RCC 7860 (cell line): ENCODE measurements at places on chromosomes 1 and 21.

- no peak for DNase-seq
These were observed 164.1 kb downstream of the USP25 start for GRCh38 chr21:15893902-15894301.

- DNase-seq = peak; percentile 48
These were observed 11.1 kb upstream of the C1orf174 start for GRCh38 chr1:3910857-3911845.

- DNase-seq = no peak
These were observed 24.0 kb upstream of the CLIC6 start for GRCh38 chr21:34644825-34645224.

DNA sequence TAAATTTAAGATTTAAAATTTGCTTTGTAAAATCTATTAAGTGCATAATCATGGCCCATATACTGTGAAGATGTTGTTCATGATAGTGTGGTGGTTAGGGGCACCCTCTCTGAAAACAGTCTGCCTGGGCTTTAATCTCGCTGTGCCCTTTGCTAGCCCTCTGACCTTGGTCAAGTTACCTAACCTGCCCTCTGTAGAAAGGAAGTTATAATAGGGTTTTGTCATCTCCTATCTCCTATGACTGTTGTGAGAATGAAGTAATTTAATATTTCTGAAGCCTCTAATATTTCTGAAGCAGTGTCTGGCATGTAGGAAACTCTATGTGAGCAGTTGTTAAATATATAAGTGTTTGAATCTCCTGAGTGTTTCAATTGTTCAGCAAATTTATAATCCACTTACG is 116.6 kb upstream of the IVNS1ABP start:
- DNase-seq = no peak
